ENCODE measurements at places on chromosomes 1 and 21. TPM values are rescaled to one million over a fixed set of nuclear protein-coding genes. Genes with fewer than 3 reads are reported as not detected.

DNA sequence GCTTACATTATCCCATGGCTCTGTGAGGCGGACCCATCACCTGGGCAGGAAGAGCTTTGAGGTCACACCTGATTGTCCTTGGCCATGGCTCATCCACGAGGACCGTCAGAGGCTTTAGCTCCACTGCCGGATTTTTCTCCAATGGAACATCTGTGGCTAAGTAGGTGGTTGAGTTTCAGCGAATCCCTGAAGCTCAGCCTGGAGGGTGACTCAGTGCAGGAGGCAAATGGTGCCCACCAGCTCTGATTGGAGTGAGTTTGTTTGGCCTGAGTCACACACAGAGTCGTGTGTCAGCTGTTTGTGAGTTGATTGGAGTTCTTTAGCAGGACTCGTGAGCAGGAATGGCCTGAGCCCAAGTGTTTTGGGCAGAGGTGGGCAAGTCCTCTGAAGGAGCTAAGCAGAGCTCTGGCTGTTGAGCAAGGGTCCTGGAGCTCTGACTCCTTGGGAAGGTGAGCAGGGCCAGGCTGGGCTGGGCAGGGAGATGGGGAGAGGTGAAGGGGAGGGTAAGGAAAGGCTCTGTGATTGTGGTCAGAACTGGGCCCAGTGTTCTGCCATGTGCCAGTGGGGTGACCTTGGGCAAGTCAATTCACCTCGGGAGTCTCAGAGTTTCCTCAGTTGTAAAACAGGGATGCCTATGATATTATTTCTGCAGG is 2.0 kb downstream of the SLC6A17 start:
- H3K4me3 ChIP-seq = no peak overlapping the region
- no peaks in the 10 kb centered on the region for H3K36me3 ChIP-seq
- H3K4me1 ChIP-seq = no peaks in the 10 kb centered on the region
- no peak for DNase-seq
- H3K27ac ChIP-seq = no peak overlapping the region

GRCh38 chr1:13775916-13776315 is 75.9 kb downstream of the PRDM2 start:
- no peak overlapping the region for H3K27ac ChIP-seq
- DNase-seq = no peak
- no peaks in the 10 kb centered on the region for H3K27me3 ChIP-seq
- H3K36me3 ChIP-seq = no peaks in the 10 kb centered on the region
- no peak overlapping the region for H3K4me3 ChIP-seq

GRCh38 chr1:41718497-41718896 is 200.2 kb downstream of the HIVEP3 start:
- no peaks in the 10 kb centered on the region for H3K27me3 ChIP-seq
- no peak for DNase-seq
- no peaks in the 10 kb centered on the region for H3K36me3 ChIP-seq
- H3K4me1 ChIP-seq = peaks cover 4% of the 10 kb centered on the region

Gene EPHB2
- total RNA-seq = 9.4 TPM

- no peak overlapping the region for H3K27ac ChIP-seq
- no peaks in the 10 kb centered on the region for H3K36me3 ChIP-seq
- H3K4me3 ChIP-seq = no peak overlapping the region
- no peak for DNase-seq
- H3K27me3 ChIP-seq = no peaks in the 10 kb centered on the region
Observed at GRCh38 chr1:19009882-19010321, 53.4 kb upstream of the IFFO2 start.

DNA sequence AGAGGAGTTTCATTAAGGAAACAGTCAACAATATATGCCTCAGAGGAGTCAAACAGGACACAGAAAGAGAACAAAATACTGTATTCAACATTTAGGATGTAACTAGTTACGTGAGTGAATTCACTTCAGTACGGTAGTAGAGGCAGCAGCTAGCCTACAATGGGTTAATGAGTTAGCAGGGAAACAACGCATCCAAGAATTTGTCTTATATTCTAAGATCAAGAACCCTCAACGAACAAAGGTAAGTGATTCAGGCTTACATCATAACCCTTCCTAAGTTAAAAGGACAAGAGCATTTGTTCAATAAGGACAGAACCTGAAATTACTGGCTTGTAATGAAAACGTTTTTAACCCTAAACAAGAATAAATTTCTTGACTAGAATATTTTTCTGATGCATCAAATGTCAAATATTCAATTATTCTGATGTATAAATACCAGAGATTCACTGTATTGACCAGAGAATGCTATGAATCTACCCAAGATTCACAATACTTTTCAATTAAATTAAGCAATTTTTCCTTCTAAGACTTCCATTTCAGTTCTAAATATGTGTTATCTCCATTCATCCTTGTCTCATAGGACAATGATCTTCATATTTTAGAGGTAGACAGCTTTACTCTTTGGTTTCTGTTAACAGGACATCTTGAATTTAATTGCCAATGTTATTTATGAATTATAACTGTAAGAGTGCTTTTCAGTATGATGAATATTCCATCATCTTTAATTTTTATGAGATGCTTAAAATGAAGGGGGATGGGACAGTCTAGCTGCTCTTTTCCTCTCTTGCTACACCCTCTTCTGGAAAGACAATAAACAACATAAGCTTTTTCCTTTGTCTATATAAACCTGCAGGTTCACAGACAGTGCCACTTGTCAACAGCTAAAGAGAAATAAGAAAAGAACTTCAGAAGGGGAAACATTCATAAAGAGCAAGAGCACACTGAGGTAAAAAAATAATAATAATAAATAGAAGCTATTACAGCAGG is 209.5 kb downstream of the SMYD3 start:
- H3K36me3 ChIP-seq = no peaks in the 10 kb centered on the region
- no peaks in the 10 kb centered on the region for H3K27me3 ChIP-seq
- no peak overlapping the region for H3K4me3 ChIP-seq
- DNase-seq = no peak

- H3K27ac ChIP-seq = no peak overlapping the region
- DNase-seq = peak; percentile 81
- H3K4me3 ChIP-seq = no peak overlapping the region
- H3K4me1 ChIP-seq = peaks cover 7% of the 10 kb centered on the region
- no peaks in the 10 kb centered on the region for H3K36me3 ChIP-seq
Observed at GRCh38 chr1:204763773-204764427, 78.4 kb upstream of the LRRN2 start.

Gene SLC1A7
- total RNA-seq = 1.2 TPM

GRCh38 chr1:195278644-195279043 is 1329.6 kb downstream of the KCNT2 start:
- H3K27ac ChIP-seq = no peak overlapping the region
- no peaks in the 10 kb centered on the region for H3K36me3 ChIP-seq
- H3K4me1 ChIP-seq = no peaks in the 10 kb centered on the region
- H3K4me3 ChIP-seq = no peak overlapping the region

Gene NCSTN
- total RNA-seq = 109 TPM

DNA sequence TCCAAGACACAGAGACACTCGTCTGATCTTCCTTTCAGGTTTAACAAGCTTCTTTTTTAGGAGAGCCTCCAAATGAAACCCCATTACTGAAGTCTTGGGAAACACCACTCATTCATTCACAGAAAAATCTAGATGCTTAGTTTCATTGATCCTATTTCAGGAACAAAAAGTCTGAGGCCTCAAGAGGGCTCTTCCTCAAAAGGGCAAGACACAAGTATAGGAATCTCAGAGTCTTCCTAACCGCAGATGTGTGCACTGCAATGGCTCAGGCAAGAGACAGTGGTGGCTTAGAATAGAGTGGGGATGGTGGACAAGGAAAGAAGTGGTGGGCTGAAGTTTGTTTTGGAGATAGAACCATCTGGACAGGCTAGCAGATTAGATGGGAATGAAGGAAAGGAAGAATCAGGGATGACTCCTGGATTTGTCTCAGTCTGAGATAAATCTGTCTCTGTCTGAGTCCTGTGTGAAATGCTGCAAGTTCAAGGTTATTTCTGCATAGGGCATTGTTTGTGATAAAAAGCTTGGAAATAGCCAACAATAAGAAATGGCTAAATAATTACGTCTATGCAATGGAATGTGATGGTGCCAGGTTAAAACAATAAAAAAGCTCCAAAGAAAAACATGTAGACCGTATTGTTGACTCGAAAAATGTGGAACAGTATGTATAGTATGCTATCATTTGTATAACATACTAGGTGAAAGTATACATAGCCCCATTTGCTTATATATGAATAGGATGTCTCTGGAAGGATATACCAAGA is 8.9 kb upstream of the CTSE start:
- H3K4me1 ChIP-seq = peaks cover 10% of the 10 kb centered on the region
- no peak overlapping the region for H3K27ac ChIP-seq
- DNase-seq = no peak
- no peaks in the 10 kb centered on the region for H3K36me3 ChIP-seq

Gene CASQ2
- total RNA-seq = 0.74 TPM

Gene COL6A2
- 192 TPM for total RNA-seq

DNA sequence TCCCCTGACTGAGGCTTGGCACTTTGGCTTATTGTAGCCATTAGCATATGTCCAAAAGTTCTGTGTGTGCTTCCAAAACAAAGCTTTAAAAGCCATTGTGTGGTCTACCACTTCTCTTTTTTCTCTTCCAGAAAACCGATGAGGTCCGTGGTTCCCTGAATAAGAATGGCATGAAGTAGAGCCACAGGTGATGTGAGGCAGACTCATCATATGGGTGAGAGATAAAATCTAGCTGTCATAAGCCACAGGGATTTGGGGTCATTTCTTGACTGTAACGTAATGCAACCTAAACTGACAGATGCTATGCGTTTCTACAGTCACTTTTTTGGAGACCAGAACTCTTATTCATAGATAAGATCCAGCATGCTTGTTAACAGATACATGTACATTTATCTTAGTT is 7.0 kb upstream of the GREM2 start:
- H3K4me3 ChIP-seq = no peak overlapping the region
- DNase-seq = no peak
- no peak overlapping the region for H3K27ac ChIP-seq
- no peaks in the 10 kb centered on the region for H3K36me3 ChIP-seq
- H3K4me1 ChIP-seq = no peaks in the 10 kb centered on the region
- H3K27me3 ChIP-seq = no peaks in the 10 kb centered on the region

DNA sequence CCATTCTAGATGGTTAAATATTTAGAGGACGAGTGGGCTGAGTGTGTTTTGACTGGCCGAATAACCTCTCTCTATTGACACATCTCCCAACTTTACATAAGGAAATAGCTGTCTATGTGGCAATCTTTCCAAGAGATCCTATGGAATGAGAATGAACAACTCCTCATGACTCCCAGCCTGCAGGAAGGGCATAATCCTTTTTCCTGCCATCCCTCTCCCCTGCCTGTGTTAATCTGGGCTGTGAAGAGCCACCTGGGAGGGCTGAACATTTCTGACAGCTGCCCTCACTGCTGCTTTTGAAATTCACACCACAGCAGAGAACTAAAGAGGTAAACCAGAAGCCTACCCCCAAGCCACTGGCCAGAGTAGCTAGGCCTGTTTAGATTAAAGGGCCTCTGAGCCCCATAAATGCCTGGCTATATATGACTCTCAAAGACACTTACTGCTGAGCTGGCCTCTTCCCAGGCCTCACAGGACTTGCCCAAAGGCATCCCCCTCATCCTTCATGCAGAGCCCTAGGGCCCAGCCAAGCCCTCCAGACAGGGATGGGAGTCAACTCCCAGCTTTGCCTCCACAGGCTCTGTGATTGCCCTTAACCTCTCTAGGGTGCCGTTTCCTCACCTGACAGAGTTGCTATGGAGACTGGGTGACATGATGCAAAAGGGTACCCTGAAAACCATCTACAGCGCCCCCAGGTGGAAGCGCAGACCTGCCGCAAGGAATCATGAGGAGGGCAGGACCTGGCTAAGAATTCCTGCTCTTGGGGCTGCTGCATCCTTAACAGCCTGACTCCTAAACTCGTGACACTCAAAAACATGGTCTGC is 42.0 kb upstream of the LDLRAP1 start:
- H3K4me1 ChIP-seq = peaks cover 27% of the 10 kb centered on the region
- no peak for DNase-seq
- no peaks in the 10 kb centered on the region for H3K27me3 ChIP-seq
- no peaks in the 10 kb centered on the region for H3K36me3 ChIP-seq
- H3K27ac ChIP-seq = peak overlapping the region; percentile 17

DNA sequence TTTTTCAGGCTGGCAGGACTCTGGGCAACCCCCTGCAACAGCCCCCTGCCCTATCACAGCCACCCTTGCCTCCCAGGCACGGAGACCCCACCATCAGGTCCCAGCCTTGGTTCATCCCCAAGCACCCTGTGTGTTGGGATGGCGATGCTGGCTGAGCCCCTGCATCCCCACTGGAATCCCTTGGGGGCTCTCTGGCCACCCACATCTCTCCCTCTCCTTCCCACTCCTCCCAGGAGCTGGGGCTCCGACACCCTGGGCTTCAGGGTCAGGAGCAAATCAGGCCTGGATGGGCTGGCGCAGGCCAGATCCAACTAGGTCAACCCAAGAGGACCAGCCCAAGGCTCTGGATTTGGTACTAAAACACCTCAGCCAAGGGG is 25.9 kb downstream of the COL6A1 start:
- no peak overlapping the region for H3K4me3 ChIP-seq
- H3K27me3 ChIP-seq = no peaks in the 10 kb centered on the region
- no peaks in the 10 kb centered on the region for H3K4me1 ChIP-seq
- no peak for DNase-seq
- no peaks in the 10 kb centered on the region for H3K36me3 ChIP-seq
- H3K27ac ChIP-seq = no peak overlapping the region

DNA sequence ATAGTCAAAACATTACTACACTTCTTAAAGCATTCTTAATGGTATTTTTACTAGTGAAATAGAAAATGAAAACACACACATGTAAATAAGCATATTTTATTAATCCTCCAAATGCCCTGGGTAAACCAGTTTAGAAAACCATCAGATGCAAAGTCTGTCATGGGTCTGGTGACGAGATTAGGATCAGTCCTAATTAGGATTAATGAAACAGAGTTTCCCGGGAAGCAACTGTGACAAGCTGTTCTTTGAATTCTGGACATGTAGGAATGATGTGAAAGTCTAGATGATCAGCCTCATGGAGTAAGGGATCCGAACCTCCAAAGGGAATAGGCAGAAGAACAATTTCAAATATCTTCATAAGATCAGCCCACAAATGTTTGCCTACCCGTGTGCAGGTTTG is 250.2 kb downstream of the KIF26B start:
- H3K36me3 ChIP-seq = no peaks in the 10 kb centered on the region
- H3K4me1 ChIP-seq = no peaks in the 10 kb centered on the region
- no peak overlapping the region for H3K27ac ChIP-seq
- H3K27me3 ChIP-seq = no peaks in the 10 kb centered on the region
- no peak for DNase-seq

Gene FAM43B
- 1.3 TPM for total RNA-seq

All from testis (tissue), 5 donors.